ENCODE measurements at places on chromosomes 13 and 19.
A peak's percentile ranks its signal among the peaks of the same experiment; 100 is the strongest.

GRCh38 chr13:112058941-112059340, 8.0 kb upstream of the SOX1 start:
- no peak for DNase-seq

GRCh38 chr13:108925070-108925469, 295.7 kb downstream of the MYO16 start:
- no peak for DNase-seq

DNA sequence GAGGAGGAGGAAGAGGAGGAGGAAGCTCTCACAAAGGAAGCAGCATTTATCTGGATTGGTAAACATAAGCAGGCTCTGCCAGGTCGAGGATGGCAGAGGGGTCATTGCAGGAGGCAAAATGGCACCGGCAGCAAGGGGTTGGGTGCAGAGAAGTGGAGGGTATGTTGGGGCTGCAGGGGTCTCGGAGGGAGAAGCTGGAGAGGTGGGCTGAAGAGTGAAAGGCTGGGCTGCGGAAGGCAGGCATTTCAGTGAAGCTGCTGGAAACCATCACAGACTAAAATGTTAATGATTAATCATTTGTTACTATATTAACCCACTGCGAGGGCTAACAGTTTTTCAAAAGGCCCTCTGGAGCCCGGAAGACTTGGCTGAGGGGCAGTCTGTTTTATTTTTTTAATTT, 24.6 kb downstream of the TPT1 start:
- no peak for DNase-seq

DNA sequence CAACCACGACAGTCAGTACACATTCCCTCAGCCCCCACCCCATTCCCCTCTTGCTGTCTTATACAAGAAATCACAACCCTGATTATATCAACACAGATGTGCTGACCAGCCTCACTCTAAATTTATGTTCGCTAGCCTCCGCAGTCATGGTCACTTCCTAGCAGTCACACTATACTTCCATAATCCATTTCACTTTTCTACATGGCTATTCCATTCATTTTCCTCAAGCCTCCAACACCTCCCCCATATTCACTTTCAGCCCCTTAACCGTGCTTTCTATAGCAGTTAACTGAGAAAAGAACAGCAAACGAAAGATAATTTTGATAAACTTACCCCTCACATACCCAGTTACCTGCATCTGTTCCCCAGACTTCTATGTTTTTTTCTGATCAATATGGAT, 8.4 kb downstream of the LSM14A start:
- DNase-seq = no peak

DNA sequence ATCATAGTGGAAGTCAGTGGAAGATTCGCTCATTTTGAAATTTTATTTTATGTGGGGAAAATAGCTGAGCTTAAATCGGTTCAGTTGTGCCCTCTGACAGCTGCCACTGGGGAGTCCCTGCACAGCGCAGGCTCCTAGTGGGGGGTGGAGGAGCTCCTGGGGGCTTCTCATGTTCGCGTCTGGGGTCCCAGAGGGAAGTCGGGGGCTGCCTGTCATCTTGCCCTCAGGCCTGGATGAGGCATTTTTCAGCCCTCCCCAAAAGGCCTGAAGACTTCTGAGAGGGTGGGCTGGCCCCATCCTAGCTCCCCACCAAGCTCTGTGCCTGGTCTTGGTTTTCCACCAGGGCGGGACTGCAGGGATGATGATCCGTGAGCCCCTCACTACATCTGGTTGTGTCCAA, 82.1 kb downstream of the CHST8 start:
- no peak for DNase-seq

DNA sequence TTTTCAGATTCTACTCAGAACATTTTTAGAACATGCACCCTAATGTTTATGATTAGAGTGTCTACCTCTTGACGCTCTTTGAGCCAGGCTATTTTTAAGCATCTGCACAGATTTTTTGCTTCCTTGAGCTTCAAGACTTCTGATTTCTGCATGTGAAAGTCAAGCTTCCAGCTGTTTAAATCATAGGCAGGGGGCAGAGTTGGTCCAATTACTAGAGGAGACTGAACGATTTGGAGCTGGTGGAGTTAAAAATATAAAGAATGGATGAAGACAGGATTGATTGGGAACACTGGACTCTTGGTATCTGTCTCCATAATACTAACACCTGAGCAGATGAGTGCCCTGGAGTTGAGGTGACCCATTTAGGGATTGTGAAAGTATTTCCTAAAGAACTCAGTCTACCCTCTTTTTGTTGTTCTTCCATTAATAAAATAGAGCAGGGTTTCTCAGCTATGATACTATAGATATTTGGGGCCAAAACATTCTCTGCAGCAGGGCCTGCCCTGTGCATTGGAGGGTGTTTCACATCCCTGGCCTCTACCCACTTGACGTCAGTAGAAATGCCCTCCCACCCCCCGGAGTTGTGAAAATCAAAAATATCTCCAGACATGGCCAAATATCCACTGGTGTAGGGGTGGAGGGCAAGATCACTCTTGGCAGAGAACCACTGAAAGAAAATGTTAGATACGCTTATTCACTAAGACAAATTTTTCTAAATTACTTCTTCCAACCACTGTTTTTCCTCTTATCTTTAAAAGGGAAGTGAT, 160.1 kb downstream of the COG6 start:
- no peak for DNase-seq

DNA sequence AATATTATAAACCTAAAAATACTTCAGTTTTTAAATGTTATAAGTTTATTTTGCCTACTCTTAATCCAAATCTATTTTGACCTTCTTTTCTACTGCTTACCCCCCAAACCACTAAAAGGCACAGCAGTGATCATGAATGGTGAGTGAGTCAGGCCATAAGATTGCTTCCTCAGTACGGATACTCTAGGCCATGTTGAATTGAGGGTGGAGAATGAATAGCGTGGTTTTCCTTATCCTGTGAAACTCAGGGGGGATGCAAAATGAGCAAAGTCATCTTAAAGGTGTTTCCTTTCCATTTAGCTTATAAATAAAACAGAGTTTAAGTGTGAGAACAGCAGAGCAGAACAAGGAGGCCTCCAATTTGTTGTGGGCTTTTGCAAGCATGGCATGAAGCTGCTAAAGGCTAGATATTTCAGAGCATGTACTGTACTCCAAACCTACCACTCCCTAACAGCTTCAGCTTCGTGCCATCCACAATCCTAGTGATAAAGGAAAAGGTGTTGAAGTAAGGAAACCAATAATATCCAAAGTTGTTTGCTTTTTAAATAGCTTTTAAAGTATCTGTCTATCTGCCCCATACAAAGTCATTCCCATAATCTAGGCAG, 25.0 kb downstream of the SERPINE3 start:
- DNase-seq = no peak

DNA sequence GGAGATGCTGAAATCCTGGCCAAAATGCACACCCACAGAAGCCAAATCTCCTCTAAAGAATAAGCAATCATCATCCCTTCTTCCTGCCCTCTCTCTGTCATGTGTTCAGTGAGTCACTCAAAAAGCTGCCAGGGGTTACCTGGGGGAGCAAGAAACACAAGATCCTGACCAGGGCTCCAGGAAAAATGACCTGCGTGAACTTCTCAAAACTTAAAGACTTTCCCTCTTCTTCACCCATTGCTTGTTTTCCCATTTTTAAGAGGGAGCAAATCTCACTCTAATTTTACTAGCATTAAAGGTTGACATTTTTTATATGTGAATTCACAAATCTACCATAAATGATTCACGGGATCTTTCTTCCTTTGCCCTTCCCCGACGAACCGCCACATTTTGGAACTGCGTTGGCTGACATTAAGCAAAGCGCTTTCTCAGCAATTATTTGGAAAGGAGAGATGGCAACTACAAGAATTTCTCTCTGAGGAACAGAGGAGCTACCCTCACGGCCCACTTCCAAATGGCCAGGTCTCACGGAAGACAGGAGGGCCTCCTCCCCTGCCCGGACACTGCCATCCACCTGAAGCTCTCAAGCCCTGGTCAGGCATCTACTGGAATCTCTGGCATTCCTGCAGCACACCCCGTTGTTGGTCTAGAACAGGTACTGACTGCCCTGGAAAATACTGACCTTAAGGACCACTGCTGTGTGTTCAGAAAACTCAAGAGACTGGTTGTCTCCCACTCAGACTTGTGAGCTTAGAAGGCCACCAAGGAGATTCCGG, 14.2 kb downstream of the TSHZ3 start:
- no peak for DNase-seq

DNA sequence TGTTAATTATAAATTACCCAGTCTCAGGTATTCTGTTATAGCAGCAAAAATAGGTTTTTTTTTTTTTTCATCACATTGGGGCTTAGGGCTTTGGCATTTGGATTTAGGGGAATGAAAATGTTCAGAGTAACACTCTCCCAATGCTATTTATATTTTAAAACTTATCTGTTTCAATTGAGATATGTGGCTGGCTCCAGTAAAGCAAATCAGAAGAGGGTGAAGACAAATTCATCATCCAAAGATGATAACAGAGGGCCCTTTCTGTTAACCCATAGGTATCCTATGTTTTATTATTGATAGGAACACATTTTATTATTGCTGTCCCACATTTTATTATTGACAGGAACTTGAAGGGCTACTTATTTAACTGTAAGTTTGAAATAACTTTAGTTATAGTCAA, 20.5 kb upstream of the TNFRSF19 start:
- DNase-seq = no peak

DNA sequence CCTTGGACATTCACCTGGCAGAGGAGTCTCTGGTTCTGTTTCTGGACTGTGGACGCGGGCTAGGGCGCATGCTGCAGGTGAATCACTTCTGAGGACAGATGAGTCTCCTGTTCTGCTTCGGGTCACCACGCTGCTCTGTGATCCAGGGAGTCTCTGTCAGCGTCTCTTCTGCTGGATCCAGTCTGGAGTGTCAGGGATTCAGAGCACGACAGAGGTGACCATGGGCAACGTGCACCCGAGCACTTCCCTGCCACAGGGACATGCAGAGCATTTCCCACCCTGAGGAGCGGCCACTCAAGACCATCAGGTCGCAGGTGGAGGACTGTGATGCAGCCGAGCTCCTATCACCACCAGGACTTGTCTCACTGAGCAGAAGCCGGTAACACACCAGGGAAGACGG, 24.4 kb upstream of the LILRA2 start:
- no peak for DNase-seq

DNA sequence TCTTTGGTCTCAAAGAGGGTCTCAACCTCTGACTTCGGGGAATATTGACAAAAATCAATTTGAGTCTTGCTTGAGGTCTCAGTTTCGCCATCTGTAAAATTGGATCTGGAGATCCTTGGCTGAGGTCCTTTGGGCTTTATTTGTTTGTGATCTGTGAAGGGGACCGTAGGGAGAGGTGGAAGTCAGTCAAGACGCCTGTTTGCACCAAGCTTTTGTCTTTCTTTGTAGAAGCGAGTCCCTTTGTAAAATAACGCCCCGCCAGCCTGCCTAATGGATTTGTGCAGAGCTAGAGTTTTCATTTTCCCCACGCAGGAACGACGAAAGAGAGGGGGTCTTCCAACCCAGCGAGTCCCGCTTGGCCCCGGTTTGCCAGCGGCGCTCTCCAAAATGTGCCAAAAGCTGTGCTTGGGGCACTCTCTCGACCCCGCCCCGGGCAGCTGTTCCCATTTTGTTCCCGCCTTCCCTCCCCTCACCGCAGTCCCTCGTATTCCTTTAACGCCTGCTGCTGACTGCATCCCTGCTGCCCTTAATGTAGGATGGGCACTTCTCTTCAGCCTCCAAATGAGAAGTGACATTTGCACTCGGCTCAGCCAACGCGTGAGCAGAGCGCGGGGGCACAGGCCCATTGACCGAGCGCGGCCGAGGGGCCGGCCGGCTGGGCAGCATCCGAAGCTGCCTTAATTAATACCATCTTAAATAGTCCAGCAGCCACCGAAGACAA, 13.0 kb downstream of the ZIC5 start:
- DNase-seq = no peak

- DNase-seq = no peak
These were observed 719.1 kb downstream of the UQCRFS1 start for GRCh38 chr19:28493884-28494283.

GRCh38 chr19:50362030-50362412, 3.4 kb downstream of the NAPSA start:
- no peak for DNase-seq

- DNase-seq = peak; percentile 70
These were observed 31.5 kb upstream of the HIF3A start for GRCh38 chr19:46265217-46265828.

DNA sequence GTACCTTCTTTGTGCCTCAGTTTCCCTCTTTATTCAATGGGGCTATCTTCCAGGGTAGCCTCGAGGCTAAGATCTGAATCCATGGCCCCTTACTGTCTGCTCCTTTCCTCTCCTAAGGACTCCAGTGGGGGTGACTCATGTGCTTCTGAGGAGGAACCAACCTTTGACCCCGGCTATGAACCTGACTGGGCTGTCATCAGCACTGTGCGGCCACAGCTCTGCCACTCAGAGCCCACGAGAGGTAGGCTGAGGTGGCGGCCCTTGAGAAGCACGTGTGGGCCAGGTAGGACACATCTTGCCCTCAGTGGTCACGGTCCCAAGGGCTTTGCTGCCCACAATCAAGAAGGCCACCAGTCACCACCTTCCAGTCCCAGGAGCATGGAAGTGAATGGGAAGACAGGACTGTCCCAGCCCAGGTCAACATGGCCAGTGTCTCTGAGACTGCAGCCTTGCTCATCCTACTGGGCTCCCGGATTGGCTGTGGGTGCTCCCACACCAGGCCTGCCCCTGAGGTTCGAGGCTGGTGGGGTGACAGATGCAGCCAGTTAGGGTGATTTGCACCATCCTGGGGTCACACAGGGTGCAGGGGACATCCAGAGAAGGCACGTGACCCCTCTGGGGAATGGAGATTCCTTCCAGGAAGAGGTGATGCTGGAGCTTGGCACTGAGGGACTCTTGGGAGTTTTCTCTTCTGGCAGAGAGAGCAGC, 2.8 kb downstream of the TBC1D17 start:
- no peak for DNase-seq

DNA sequence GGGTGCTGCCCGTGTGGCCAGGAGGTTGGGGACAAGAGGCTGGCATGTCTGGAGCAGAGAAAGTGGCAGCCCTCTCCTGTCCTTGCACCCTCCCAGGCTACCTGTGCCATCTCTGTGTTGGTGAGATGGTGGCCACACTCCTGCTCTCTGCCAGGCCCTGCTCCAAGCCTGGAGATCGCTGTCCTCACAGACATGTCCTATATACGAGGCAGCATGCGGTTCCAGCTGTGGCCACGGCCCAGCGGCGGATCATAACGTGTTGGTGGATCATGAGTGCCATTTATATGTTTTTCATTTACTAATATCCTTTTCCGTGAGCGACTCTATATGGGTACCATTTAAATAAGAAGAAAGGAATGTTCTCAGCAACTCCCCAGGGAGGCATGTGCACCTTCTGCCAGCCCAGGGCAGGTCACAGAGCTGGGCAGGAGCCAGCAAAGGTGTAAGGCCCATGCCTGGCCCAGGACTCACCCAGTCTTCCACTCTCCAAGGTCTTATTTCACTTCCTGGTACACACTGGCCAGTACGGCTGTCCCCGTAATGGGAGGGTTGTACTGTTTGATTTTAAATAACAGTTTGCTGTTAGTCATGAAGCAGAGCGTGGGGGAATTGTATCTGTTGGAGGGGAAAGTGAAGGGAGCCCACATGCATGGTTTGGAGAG, 47.2 kb upstream of the LDLR start:
- DNase-seq = no peak

GRCh38 chr19:8592231-8593009, 15.2 kb upstream of the MYO1F start:
- no peak for DNase-seq
